ENCODE measurements at places on chromosomes 6 and 20. TPM values are rescaled to one million over a fixed set of nuclear protein-coding genes. Genes with fewer than 3 reads are reported as not detected.

DNA sequence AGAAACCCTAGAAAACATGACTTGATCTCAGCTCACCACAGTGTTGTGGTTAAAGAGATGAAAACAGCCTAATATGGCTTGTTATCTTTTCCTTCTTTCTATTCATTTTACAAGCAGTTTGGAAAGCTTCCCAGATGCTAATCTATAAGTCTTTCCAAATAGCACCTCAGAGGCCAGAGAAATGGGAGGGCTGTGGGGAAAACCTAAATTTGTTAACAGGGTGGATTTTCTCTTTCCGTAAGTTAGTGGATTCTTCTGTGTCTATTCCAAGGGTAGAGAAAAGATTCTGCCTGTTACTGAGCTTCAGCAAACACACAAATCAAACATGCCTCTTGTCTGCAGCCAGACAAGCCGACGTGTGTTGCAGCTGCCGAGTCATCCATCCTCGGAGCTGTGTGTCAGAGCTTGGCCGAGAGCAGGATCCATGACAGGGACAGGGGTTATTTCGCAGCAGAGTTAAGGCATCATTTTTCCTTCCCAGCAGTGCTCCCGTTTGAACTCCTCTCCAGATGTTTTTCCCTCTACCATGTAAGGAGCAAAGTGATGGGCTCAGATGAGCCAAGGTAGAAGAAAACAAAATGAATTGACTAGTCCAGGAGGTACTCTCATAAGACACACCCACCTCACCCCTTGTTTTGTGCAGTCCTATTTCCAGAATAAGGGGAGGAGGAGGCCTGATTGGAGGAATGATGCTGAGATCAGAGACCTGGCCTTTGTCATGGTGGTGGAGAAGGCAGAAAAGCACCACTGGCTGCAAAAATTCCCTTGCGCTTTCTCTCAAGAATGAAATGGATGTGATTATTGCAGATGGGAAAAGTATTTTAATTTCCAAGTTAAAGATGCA lies 560.0 kb downstream of the C6orf118 start:
- H3K36me3 ChIP-seq = no peaks in the 10 kb centered on the region
- H3K4me3 ChIP-seq = no peak overlapping the region
- H3K27ac ChIP-seq = no peak overlapping the region
- DNase-seq = no peak
- H3K27me3 ChIP-seq = no peaks in the 10 kb centered on the region

DNA sequence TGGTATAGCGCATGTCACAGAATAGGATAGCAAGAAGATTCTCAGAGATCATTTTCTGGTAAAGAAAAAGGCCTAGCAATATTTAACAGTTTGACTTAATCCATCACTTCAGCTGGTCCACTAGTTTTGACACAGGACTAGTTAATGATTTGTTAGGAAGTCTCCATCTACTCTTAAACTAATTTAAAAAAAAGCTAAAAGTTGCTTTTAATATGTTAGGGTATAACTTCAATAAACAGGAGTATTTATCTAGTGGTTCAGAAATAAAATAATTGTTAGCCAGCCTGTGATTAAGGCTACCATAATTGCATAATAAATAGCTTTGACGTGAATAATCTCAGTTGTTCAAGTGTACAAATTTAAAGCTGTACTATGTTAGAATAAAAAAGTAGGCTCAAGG lies 195.6 kb downstream of the FUT9 start:
- DNase-seq = no peak
- no peaks in the 10 kb centered on the region for H3K4me1 ChIP-seq
- no peaks in the 10 kb centered on the region for H3K36me3 ChIP-seq
- no peaks in the 10 kb centered on the region for H3K27me3 ChIP-seq
- H3K4me3 ChIP-seq = no peak overlapping the region

GRCh38 chr6:141829566-141830360 lies 303.0 kb upstream of the GJE1 start:
- no peaks in the 10 kb centered on the region for H3K27me3 ChIP-seq
- no peak overlapping the region for H3K4me3 ChIP-seq
- DNase-seq = no peak
- no peaks in the 10 kb centered on the region for H3K4me1 ChIP-seq

GRCh38 chr6:112311950-112312547 lies 35.1 kb upstream of the RFPL4B start:
- no peak for DNase-seq
- no peaks in the 10 kb centered on the region for H3K27me3 ChIP-seq
- H3K4me3 ChIP-seq = no peak overlapping the region
- no peaks in the 10 kb centered on the region for H3K4me1 ChIP-seq
- H3K36me3 ChIP-seq = no peaks in the 10 kb centered on the region

GRCh38 chr6:162750776-162751175 lies 23.0 kb downstream of the PACRG start:
- no peaks in the 10 kb centered on the region for H3K27me3 ChIP-seq
- H3K4me3 ChIP-seq = no peak overlapping the region
- DNase-seq = no peak
- no peaks in the 10 kb centered on the region for H3K4me1 ChIP-seq

Gene PRICKLE4
- total RNA-seq = 4.8 TPM

Gene C6orf141
- 10.4 TPM for total RNA-seq

GRCh38 chr6:24378473-24379097 lies 20.7 kb upstream of the DCDC2 start:
- H3K27ac ChIP-seq = no peak overlapping the region
- DNase-seq = no peak
- no peaks in the 10 kb centered on the region for H3K36me3 ChIP-seq
- H3K27me3 ChIP-seq = no peaks in the 10 kb centered on the region
- no peak overlapping the region for H3K4me3 ChIP-seq

GRCh38 chr20:5327356-5327755 lies 10.6 kb upstream of the PROKR2 start:
- no peaks in the 10 kb centered on the region for H3K36me3 ChIP-seq
- no peak overlapping the region for H3K27ac ChIP-seq
- H3K4me1 ChIP-seq = no peaks in the 10 kb centered on the region
- no peaks in the 10 kb centered on the region for H3K27me3 ChIP-seq
- no peak overlapping the region for H3K4me3 ChIP-seq

Gene BCAS4
- 2.7 TPM for total RNA-seq

- H3K27ac ChIP-seq = no peak overlapping the region
- H3K36me3 ChIP-seq = no peaks in the 10 kb centered on the region
- no peak overlapping the region for H3K4me3 ChIP-seq
- no peaks in the 10 kb centered on the region for H3K4me1 ChIP-seq
- no peaks in the 10 kb centered on the region for H3K27me3 ChIP-seq
Measured at GRCh38 chr6:46863791-46864190, 57.9 kb downstream of the ADGRF5 start.

GRCh38 chr20:21323640-21324039 lies 20.5 kb downstream of the XRN2 start:
- H3K27ac ChIP-seq = no peak overlapping the region
- no peak overlapping the region for H3K4me3 ChIP-seq
- no peak for DNase-seq
- no peaks in the 10 kb centered on the region for H3K27me3 ChIP-seq
- H3K4me1 ChIP-seq = peaks cover 4% of the 10 kb centered on the region
- H3K36me3 ChIP-seq = no peaks in the 10 kb centered on the region

GRCh38 chr6:168328086-168328485 lies 8.5 kb upstream of the DACT2 start:
- DNase-seq = no peak
- H3K4me1 ChIP-seq = no peaks in the 10 kb centered on the region
- no peaks in the 10 kb centered on the region for H3K36me3 ChIP-seq
- H3K27me3 ChIP-seq = no peaks in the 10 kb centered on the region
- no peak overlapping the region for H3K4me3 ChIP-seq
- no peak overlapping the region for H3K27ac ChIP-seq

- no peaks in the 10 kb centered on the region for H3K27me3 ChIP-seq
- H3K4me3 ChIP-seq = no peak overlapping the region
- H3K27ac ChIP-seq = no peak overlapping the region
- no peak for DNase-seq
Measured at GRCh38 chr6:94227741-94228140, 808.4 kb upstream of the EPHA7 start.

- H3K4me3 ChIP-seq = no peak overlapping the region
- peaks cover 4% of the 10 kb centered on the region for H3K36me3 ChIP-seq
- DNase-seq = no peak
- no peak overlapping the region for H3K27ac ChIP-seq
Measured at GRCh38 chr6:3277251-3277650, 18.5 kb downstream of the PSMG4 start.

Gene IMPG1
- total RNA-seq = not detected

Gene PCSK2
- total RNA-seq = 0.32 TPM

DNA sequence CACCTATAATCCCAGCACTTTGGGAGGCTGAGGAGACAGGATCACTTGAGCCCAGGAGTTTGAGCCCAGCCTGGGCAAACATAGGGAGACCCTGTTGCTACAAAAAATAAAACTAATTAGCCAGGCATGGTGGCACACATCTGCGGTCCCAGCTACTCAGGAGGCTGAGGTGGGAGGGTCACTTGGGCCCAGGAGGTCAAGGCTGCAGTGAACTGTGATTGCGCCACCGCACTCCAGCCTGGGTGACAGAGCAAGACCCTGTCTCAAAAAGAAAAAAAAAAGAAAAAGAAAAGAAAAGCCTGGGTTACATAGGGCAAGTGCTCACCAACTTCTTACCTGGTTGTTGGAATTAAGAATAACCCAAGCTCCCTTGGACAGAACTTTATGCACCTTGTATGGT lies 14.6 kb upstream of the MYB start:
- no peaks in the 10 kb centered on the region for H3K36me3 ChIP-seq
- no peak for DNase-seq
- H3K27ac ChIP-seq = no peak overlapping the region

GRCh38 chr20:49186535-49187329 lies 1.4 kb downstream of the STAU1 start:
- no peaks in the 10 kb centered on the region for H3K27me3 ChIP-seq
- H3K36me3 ChIP-seq = no peaks in the 10 kb centered on the region
- H3K27ac ChIP-seq = peak overlapping the region; percentile 93
- peaks cover 10% of the 10 kb centered on the region for H3K4me1 ChIP-seq

DNA sequence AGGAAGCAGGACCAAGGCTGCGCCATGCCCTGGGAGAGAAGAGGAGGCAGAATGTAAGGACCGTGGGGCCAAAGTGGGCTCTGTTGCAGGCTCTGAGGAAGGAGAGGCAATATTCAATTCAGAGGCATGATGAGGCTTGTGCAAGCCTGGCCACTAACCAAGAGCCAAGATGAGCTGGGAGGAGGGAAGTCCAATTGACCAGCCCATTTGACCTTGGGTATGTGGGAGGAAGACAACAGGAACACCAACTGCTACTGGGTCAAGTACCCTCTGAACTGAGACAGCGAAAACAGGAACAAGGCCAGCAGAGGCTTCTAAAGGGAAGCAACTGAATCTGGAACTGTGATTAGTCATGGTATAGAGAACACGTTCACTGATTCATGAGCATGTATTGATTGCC lies 779.6 kb downstream of the MAFB start:
- H3K27ac ChIP-seq = no peak overlapping the region
- H3K4me1 ChIP-seq = no peaks in the 10 kb centered on the region
- no peak overlapping the region for H3K4me3 ChIP-seq
- no peaks in the 10 kb centered on the region for H3K36me3 ChIP-seq
- H3K27me3 ChIP-seq = no peaks in the 10 kb centered on the region

GRCh38 chr6:4316867-4317400 lies 181.6 kb upstream of the ECI2 start:
- no peaks in the 10 kb centered on the region for H3K27me3 ChIP-seq
- DNase-seq = peak; percentile 76
- peaks cover 8% of the 10 kb centered on the region for H3K4me1 ChIP-seq
- H3K27ac ChIP-seq = peak overlapping the region; percentile 71

DNA sequence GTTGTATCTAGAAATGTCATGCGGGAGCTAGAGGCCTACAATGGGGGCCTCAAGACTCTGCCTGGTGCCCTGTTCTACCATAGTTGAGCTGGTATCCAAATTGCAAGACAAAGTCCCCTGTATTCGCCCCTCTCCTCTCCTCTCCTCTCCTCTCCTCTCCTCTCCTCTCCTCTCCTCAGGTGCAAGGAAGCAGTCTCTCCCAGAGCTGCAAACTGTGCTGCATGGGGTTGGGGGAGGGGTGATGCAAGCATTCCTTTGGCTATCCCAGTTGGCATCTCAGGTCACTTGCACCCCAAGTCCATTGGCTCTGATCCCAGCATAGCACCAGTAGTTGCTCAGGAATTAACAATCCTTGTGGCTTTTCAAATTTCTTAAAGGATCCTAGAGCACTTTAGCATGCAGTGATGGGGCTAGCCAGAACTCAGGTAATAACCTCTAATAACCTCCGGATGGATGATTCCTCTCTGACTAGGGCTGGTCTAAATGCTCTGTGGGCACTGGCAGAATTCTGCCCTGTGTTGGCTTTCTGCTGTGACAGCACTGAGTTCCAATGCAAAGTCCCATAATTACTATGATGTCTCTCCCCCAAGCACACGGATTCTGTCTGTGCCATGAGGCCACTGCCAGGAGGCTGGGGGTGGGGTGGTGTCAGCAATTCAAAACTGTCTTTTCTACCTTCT lies 35.3 kb downstream of the TAF11 start:
- H3K36me3 ChIP-seq = peaks cover 5% of the 10 kb centered on the region
- H3K4me1 ChIP-seq = no peaks in the 10 kb centered on the region
- H3K27me3 ChIP-seq = no peaks in the 10 kb centered on the region
- H3K4me3 ChIP-seq = no peak overlapping the region
- no peak for DNase-seq

GRCh38 chr20:52945268-52945667 lies 26.9 kb upstream of the TSHZ2 start:
- DNase-seq = no peak
- H3K27ac ChIP-seq = no peak overlapping the region
- no peak overlapping the region for H3K4me3 ChIP-seq

Gene SMPDL3A
- 86.5 TPM for total RNA-seq

GRCh38 chr6:82877213-82878195 lies 188.1 kb downstream of the UBE3D start:
- H3K4me1 ChIP-seq = no peaks in the 10 kb centered on the region
- H3K27me3 ChIP-seq = no peaks in the 10 kb centered on the region
- no peak for DNase-seq
- no peak overlapping the region for H3K27ac ChIP-seq

- no peaks in the 10 kb centered on the region for H3K36me3 ChIP-seq
- DNase-seq = no peak
- H3K4me3 ChIP-seq = no peak overlapping the region
Measured at GRCh38 chr20:44720997-44721784, 6.0 kb downstream of the CCN5 start.

DNA sequence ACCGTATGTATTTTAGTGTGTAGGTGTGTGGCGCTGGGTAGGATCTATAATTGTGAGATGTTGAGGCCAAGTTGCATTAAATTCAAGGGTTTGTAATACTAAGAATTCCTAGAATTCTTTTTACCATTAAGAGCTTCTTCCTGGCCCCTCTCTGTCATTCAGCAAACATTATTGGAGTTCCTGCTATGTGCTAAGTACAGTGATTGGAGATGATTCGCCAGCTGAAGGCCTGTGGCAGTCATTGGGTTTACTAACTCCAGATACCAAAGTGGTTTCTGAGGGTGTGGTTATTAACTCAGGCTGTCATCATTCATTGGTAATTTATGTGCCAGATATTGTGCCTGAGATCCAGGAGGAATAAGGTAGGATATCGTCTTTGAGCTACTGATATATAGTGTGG lies 167.1 kb downstream of the LAMA2 start:
- H3K4me3 ChIP-seq = no peak overlapping the region
- H3K27ac ChIP-seq = no peak overlapping the region
- H3K27me3 ChIP-seq = no peaks in the 10 kb centered on the region
- H3K4me1 ChIP-seq = no peaks in the 10 kb centered on the region

Measured in colonic mucosa (tissue), 4 donors.